Stimulated activated CD4-positive, alpha-beta T cell treated with anti-CD3 and anti-CD28 coated beads, Interleukin-1b, Interleukin-23, amount 100 ng/mL, for 48 hours (primary cell): ENCODE measurements at places on chromosomes 16 and 17.

- no peak for DNase-seq
Measured at GRCh38 chr17:9290226-9290613, 268.9 kb downstream of the NTN1 start.

GRCh38 chr16:74117798-74118197, 178.8 kb upstream of the PSMD7 start:
- DNase-seq = no peak

DNA sequence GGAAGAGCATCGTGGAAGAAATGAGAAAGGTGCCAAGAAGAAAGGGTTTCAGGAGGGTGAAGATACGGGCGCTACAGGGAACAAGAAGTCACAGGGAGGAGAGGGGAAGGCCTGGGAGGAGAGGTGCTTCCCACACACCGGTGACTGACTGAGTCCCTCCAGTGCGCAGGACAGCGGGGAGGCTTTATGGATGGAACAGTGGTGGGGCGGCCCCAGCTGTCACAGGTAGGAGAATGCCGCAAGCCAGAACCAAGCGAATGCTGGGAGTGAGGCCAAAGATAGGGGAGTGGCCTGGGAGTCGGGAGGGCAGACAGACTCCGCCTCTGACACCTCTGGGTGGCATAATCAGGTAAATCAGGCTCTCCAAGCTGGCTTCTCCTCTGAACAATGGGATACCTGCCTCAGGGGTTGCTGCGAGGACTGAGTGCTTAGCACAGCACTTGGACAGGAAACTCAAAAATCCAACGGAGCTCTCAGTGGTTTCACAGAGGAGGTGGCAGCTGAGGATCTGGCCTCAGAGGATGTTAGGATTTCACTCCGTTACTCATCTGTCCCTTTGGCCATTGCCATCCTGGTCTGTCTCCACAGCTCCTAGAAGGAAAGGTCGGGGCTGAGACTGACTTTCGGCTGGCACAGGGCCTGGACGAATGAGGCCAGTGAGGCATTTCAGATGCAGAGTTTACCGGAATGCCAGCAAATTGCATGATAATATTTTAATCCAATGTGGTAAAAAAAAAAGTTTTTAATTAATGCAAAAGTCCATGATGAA, 717 bp upstream of the CNP start:
- DNase-seq = peak; percentile 77

DNA sequence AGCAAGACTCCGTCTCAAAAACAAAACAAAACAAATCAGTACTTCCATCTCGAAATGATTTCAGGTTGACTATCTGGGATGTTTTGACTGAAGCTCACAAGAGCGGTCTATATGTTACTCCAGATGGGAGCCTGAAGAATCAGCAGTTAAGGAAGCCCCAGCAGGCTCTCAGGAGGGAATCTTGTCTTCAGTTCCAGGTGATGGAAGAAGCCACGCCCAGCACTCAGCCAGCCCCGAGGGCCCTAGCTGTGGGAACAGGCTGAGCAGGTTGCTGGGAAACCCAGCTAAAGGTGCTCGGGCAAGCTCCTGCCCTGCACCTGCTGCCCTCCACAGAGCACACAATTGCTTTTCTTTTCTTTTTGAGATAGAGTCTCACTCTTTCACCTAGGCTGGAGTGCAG, 32.4 kb downstream of the WIPI1 start:
- DNase-seq = no peak

DNA sequence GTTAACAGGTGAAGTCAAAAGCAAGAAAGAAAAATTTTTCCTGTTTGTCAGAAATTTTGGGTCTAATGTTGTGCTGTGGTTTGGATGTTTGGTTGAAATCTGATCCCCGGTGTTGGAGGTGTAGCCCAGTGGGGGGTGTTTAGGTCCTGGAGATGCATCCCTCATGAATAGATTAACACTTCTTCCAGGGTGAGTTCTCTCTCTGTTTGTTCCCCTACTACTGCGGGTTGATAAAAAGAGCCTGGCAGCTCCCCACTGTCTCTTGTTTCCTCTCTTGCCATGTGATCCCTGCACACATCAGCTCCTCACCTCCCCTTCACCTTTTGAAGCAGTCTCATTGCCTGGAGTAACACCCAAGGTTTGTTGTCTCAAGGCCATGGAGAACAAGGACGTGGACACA, 14.6 kb upstream of the CDH8 start:
- DNase-seq = no peak

- no peak for DNase-seq
Measured at GRCh38 chr17:49316889-49317675, 45.0 kb downstream of the ZNF652 start.

DNA sequence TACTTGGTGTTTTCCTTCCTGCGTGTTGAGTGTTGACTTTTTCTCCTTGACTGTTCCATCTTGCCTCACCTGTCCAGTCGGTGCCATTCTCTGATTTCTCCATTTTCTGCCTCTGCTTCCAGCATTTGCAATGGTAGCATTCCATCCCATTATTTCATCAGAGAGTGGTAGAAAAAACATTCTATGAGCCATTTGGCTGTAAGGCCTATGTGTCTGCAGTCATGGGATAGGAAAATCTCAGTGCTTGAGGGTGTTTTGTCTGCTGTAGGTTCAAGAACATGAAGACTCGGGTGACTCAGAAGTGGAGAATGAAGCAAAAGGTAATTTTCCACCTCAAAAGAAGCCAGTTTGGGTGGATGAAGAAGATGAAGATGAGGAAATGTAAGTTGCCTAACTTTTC, 2.7 kb downstream of the UTP18 start:
- no peak for DNase-seq

DNA sequence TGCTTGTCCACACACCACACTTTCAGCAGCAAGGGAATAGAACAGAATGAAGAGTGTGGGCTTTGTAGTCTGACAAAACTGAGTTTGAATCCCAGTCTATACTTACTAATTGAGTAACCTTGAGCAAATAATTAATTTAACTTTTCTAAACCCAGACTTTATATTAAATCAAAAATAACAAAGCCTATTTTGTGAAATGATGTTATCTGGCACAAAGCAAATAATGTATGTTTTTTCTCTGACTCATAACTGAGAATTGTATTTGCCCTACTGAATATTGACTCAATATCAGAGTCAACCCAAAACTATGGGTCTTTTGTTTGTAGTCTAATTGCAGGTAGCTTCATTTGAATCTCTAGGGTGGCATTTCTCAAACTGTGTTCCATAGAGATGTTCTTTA, 77.9 kb upstream of the TANC2 start:
- DNase-seq = no peak

DNA sequence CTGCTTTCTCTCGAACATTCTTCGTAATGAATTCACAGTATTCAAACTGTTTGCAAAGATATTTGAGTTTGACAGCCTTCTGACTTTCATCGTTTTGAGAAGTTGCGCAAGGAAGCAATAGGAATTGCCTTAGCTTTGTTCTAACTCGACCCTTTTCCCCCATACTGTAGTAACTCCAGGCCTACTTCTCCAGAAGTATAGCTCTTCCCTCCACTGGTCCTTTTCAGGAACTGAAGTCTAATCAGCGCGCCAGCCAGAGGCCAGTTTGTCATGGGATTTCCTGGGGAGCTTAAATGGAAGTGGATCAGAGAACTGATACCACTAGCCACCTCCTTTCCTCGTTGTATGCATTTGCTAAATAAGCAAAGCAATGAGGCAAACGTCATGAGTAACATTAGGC, 27.9 kb downstream of the CDR2 start:
- DNase-seq = no peak

DNA sequence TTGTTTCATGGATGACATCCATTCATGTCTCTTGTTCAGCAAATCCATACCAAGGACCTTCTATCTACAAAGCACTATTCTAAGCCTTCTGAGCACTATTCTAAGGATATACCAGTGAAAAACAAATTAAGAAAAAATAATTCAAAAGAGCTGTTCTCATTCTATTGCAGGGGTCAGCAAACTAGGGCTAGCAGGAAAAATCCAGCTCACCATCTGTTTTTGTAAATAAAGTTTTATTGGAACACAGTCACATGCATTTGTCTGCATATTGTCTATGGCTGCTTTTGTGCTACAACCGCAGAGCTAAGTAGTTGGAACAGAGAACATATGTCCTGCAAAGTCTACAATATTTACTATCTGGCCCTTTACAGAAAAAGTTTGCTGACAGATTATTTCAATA, 222.7 kb upstream of the DYNLRB2 start:
- no peak for DNase-seq

GRCh38 chr16:22726868-22727267, 87.1 kb upstream of the HS3ST2 start:
- no peak for DNase-seq

- DNase-seq = no peak
Measured at GRCh38 chr17:40295488-40296436, 8.1 kb downstream of the CDC6 start.

DNA sequence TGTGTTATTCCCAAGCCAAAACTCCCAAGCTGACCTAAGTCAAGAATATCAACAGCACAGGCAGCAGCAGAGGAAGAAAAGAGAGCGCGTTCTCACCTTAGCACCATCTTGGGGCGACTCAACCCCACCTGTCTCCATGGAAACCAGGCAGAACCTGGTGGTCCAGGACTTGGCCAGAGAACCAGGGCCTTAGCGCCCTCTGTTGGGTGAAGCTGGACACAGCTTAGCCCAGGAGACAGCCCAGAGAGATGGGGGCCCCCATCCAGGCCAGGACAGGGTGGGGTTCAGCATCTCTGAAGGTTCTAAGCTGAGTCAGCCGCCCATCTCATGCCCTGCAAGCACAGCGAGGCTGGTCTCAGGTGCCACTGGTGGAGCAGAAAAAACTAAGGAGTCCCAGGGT, 60.1 kb upstream of the TMEM132E start:
- DNase-seq = peak; percentile 9

GRCh38 chr17:76686538-76687297, 24.0 kb downstream of the MXRA7 start:
- no peak for DNase-seq

DNA sequence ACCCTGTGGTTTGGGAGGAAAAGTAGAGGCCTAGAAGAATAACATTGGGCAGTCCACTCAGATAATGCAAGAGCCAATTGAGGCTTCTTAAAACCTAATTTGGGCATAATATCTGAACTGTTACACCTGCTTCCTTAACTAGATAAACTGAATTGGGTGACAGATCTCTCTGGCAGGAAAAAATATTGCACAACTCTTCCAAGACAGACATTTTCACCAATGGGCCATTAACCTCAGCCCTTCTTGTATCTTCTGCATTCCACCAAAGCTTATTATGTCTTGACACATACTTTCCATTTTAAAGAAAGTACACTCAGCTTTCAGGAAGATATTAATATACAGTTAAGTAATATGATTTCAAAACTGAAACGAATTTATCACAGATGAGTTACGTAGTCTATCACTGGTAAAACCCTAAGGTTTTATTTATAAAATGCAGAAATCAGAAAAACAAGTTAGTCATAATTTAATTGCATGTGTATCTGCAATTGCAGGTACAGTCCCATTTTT, 79.9 kb upstream of the MON1B start:
- DNase-seq = no peak

DNA sequence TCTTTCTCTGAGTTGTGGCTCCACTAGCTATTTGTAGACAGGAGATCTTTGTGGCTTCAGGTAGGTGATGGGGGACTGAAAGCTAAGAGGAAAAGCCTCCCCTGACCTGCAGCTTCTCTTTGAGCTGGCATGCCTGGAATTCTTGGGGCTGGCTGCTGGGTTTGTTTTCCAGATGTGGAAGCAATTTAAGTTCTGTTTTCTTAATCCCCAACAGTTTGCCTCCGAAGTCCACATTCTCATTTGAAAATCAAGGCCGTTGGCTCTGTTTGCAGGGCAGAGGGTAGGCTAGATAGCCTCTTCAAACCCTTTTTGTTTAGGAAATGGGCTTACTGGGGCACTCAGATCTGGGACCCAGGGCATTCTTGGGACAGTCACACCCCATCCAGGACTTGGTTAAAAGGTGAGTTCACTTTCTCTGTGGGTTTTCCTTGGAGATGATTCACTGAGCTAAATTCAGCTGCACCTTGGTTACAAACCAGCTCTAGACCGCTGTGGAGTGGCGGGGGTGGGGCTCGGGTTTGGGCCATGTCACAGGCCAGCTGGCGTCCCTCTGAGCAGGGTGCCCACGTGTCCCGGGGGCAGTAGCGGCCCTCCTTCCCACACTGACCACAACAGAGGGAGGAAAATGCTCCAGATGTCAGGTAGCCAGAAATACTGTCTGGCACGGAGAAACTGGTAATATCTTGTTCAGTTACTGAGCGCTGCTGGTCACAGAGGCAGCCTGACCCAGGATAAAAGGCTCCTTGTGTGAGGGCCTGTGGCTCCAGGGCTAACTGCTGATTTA, 108.5 kb downstream of the RAB11FIP4 start:
- DNase-seq = no peak

DNA sequence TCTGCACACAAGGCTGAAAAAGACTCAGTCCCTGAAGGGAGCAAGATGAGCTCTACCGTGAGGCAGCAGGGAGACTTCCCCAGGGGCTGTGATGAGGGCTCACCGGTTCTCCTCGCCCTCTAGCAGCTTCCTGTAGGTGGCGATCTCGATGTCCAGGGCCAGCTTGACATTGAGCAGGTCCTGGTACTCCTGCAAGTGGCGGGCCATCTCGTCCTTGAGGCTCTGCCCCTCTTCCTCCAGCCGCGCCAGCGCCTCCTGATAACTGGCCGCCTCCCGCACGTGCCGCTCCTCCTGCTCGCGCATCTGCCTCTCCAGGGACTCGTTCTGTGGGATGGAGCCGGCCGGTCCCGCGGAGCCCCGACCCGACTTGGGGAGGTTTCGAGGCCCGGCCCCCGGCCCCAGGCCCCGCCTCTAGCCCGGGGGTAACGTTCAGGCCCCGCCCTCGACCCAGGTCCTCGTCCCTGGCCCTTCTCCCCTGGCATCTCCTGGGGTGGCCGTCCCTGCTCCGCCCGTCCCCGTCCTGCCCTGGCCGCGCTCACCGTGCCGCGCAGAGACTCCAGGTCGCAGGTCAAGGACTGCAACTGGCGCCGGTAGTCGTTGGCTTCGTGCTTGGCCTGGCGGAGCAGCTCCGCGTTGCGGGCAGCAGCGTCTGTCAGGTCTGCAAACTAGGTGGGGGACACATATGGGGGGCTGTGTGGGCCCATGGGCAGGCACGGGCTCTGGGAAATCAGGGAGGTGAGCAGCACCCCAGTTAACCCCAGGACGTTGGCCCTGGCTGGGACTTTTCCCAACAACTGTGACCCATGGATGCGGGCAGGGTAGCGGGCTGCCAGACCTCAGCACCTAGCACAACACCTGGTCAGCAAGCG, 3.9 kb downstream of the GFAP start:
- DNase-seq = peak; percentile 44

GRCh38 chr16:11080327-11080967, 136.1 kb downstream of the CLEC16A start:
- DNase-seq = no peak

GRCh38 chr17:44095647-44096496, 25.3 kb downstream of the G6PC3 start:
- DNase-seq = no peak
